ENCODE measurements at places on chromosomes 12 and 14.

DNA sequence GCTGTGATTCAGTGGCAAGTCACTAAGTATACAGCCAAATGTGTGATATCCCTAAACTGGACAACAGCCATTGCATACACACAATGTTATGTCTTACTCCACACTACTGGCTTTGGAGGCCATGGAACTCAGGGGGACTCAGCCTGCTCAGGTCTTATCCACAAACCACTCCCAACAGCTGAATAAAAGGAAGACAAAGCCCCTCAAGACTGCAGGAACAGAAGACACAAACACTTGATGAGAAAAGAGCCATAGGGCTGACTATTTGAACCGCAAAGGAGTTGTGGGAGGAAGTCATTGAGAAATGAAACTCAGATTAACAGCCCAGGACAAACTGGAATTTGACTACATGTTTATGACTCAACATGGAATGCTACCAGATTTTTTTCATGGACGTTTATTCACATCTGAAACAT, 40.9 kb downstream of the PTGER2 start:
- peak; percentile 95 for DNase-seq

GRCh38 chr14:21735639-21736307, 62.2 kb upstream of the OR4E1 start:
- no peak for DNase-seq

- DNase-seq: peak; percentile 86
Measured at GRCh38 chr12:28378736-28379135, 188.5 kb downstream of the CCDC91 start.

- peak; percentile 98 for DNase-seq
Measured at GRCh38 chr14:61145034-61145902, 135.9 kb downstream of the TMEM30B start.

DNA sequence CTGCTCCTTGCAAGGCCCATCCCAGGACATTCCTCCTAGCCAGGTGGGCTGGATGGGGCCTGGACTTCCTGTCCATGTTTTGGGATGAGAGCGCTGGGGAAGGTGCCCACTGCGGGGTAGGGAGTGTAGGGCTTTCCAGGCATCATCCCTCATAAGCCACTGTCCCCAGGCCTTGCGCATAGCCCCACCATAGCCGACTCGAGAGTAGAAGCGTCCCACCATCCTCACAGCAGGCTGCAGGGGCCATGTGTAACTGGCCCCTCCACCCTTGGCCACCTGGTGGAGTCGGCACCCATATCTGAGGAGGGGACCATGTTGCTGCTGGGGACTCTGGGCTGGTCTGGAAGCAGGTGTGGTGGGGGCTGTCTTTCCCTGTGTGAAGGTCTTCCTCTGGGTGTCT, 30.5 kb downstream of the SH2B3 start:
- DNase-seq: no peak

GRCh38 chr12:2286461-2287131, 233.8 kb downstream of the CACNA1C start:
- peak; percentile 80 for DNase-seq

- no peak for DNase-seq
Measured at GRCh38 chr14:100612986-100613385, 25.8 kb upstream of the BEGAIN start.

- DNase-seq: peak; percentile 87
Measured at GRCh38 chr12:76945867-76946266, 67.0 kb upstream of the CSRP2 start.

- no peak for DNase-seq
Measured at GRCh38 chr14:100419856-100420255, 96.7 kb downstream of the SLC25A47 start.

DNA sequence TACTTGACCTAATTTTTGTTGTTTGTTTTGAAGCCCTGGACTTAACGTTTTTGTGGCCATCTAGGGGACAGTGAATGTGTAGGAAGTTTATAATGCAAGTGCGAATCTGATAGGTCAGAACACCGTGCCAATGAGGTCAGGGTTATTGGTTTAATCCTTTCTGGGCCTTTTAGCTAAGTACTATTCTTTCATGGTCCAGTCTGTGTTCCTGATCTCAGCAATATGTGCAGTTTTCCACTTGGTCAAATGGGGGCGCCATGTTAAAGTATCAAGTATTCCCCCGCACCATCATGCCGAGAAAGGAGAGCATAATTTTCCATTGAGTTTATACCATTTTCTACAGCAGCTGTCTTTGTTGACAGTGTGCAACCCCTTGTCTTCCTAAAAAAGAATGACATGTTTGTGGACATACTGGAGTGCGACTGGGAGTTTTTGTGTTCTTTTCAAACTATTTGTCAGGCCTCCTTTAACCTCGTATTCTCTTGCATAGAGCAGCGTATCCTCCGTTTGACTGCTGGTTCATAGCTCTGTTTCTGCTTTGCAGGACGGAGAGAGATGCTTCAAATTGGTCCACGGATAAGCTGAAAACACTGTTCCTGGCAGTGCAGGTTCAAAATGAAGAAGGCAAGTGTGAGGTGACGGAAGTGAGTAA, 1.3 kb downstream of the AHSA1 start:
- DNase-seq: peak; percentile 68

DNA sequence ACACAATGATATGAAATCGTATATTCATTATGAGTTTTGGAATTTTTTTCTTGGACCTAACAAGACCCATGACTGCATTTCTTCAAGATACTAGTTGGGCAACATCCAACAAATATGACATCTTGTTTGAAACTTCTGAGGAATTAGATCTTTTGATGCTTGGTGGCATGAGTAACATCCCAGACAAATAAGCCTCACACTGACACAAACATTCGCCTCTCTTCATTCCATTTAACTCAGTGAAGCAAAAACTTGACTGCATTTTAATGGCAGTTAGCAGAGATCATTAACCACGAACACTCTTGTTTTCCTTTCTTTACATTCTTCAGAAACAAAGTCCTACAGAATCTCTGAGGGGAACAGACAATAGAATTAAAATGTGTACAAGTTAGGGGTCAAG, 758.3 kb downstream of the C12orf50 start:
- DNase-seq: peak; percentile 77

DNA sequence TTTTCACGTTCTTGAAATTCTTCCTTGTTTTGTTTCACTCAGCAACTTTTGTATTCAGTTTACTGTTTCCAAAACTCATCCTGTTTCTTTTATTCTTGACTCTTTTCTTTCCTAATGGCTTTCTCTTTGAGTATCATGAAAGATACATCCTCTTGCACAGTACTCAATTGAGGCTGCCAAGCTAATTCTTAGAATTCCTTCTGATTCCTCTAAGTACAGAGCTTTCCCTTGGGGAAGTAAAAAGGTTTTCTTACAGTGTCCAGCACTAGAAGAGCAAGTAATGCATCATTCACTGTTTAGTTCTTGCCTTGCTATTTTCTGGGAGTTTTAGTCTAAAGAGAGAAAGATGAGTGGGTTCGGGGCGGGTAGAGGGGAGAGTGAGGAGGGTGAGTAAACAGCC, 154.1 kb downstream of the NEDD1 start:
- DNase-seq: no peak

- no peak for DNase-seq
Measured at GRCh38 chr14:68473794-68474193, 319.1 kb downstream of the ZFP36L1 start.

DNA sequence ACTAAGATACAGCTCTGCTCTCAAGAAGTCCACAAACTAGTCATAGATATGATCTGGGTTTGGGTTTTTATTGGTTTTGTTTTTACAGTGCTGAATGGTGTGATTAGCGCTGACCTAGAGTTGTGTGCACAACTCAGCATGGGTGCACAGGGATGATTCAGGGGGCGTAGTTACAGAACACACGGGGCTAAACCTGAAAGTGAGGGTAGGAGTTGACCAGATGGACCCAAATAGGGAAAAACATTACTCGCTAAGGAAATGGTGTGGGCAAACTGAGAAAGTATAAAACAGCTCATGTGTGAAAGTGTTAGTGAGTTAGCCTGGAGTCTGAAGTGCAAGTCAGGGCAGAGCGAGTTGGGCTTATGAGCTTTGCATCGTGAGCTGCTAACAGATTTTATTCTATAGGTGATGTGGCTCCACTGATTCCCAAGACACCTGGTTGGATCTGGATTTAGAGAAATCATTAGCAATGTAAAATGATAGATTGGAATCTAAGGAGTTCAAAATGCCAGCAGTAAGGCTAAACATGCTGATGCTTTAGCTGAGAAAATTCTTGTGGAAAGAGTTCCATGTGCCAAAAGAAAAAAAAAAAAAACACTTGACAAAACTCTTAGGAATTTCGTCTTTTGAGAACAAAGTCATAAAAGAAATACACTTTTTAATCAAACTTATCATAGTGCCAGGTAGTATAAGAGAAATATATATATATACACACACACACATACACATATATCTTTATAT, 134.9 kb downstream of the SLC5A8 start:
- DNase-seq: no peak

DNA sequence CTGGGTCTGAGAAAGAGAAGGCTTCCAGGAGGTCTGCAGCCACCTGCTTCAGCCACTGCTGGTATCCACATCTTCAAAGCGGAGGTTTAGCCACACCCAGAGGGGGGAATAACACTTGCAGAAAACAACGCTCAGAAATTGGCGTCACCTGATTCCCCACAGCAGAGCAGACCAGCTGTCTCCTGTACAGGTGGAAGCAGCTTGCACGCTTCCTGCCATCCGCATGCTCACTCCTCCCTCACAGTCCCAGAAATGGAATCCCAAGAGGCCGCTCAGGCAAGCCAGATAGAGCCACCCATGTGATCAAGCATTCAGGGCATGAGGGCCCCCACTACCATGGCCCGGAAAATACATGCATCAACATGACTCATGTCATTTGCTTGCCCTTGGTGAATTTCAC, 112.2 kb upstream of the DIO3 start:
- no peak for DNase-seq

Data from fibroblast of skin of right biceps (primary cell).